Activated T-cell treated with anti-CD3 and anti-CD28 coated beads, Interleukin-2, amount 50 U/mL, for 1 hour (primary cell): ENCODE measurements at places on chromosomes 4 and X.

- DNase-seq = no peak
Measured at GRCh38 chr4:78059524-78059889, 2.4 kb downstream of the FRAS1 start.

DNA sequence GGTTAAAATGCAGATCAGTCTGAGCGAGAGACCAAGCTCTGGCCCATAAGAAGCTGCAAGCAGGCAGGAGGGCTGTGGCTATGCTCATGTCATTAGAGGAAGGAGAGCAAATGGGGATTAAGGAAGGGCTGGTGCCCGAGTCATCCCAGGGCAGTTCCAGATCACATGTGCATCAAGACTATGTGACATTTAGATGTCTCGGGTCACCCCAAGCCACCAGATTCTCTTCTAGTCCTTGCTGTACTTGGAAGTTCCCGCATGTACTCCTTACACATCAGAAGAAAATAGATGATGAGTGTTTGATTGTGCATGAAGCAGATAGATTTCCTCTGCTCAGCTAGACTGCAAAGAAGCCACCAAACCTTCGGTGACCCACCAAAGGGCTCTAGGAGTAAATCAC is 42.1 kb upstream of the KLHL34 start:
- DNase-seq = no peak

GRCh38 chr4:7626531-7626930 is 191.8 kb upstream of the PSAPL1 start:
- DNase-seq = no peak

DNA sequence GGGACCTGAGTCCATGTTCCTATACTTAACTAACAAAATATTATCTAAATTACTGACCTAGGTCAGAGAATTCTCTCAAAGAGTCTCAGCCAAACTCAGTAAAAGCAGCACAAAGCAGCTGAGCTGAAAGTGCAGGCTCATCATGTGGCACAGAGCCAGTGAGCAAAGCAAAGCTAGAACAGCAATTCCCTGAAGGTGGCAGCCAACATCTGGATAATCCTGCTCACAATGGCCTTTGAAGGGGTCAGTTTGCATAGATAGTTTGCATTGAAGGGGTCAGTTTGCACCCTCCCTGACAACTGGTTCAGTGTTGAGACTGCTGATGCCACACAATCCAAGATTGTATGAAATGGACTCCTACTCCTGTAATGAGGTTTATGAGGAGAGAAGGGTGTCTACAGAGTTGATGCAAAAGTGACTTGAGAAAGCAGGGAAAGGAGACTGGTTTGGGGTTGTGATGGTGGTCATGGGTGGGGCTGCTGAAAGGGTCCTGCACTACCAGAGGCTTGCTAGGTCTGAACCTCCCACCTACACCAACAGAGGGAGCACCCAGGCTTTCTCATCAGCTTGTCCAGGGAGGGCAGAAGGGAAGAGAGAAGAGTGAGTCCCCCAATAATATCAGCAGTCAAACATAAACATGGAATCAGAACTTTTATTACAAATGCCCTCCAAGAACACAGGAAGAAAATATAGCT is 39.7 kb downstream of the TRIM61 start:
- DNase-seq = no peak

DNA sequence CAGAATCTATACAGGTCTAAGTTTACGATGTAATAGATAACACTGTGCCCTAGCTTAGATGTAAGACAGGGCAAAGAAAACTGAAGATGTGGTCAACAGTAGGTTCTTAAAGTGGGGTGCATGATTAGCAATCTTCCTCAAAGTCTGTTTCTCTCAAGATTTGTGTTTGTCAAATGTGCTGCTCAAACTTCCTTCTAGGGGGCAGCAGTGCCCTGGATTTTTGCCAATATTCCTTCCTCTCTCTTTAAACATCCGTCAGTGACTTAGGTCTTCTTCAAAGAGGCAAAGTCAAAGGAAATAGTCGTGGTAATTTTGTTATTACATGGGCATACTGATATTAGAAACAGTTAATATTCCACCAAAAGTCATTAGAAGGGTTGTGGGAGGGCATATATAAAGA is 4.2 kb upstream of the PDHA2 start:
- DNase-seq = no peak

DNA sequence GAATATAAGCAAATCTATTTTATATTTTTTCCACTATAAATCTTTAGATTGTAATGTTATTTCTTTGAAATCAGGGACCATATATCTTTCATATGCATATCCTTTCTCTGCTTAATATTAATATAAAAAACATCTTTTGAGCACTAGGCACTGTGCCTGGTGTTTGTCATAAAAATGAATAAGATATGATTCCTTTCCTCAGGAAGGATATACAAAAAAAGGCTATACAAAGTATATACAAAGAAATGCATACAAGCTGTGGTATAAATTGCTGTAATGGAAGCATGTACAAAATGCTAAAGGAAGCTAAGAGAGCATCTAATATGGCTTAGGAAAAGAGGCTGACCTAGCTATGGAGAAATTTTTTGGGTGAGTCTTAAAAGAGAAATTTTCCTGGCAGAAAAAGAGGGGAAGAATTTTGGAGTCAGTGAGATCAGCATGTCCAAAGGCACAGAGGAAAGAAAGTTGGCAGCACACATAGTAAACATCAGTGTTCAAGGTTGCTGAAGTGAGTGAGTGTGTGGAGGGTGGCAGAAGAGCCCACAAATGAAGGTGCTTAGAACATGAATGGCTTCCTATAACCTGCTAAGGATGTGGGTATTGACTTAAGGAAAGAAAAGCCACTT is 500.0 kb downstream of the SPRY1 start:
- DNase-seq = no peak

DNA sequence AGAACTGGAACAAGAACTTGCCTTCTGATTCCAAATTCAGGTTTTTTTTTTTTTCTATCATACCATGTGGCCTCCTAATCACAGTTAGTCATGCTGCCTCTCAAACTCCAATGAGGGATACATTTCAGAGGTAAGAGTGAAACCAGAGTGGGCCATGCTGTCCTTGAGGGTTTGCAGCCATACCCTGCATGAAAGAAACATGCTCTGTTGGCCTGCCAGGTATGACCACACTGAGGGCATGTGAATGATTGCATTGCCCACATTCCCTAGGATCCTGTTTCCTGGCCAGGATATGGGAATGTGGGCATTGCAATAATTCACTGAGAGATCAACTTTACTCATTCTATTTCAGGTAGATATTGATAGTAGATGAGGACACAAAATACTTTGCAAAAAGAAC is 56.4 kb upstream of the DDIT4L start:
- DNase-seq = no peak

GRCh38 chr4:71864380-71864779 is 80.5 kb upstream of the GC start:
- no peak for DNase-seq

GRCh38 chr4:151783867-151784266 is 23.1 kb upstream of the GATB start:
- no peak for DNase-seq

- DNase-seq = no peak
Measured at GRCh38 chrX:3175659-3176438, 134.6 kb downstream of the ARSF start.

DNA sequence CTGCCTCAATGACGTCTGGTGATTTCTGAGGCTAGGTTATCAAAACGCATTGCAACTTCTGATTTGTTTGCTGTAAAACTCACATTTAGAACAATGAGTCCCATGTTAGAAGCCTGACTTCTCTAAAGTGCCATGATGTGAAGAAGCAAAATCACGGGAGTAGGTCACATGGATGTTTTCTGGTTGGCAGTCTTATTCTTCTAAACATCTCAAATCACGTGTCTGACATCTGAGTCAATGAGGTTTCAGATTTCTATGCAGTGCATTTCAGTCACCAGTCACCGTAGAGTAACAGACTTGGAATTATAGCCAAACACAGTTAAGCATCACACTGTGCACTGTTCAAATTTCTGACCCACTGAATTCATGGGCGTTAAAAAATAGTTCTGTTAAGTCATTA is 482.1 kb downstream of the TMA16 start:
- no peak for DNase-seq

GRCh38 chrX:136495043-136495442 is 2.3 kb upstream of the HTATSF1 start:
- no peak for DNase-seq

- DNase-seq = no peak
Measured at GRCh38 chr4:115113506-115114106, at the start of gene NDST4. Gene NDST4 (minus strand): TSS chr4:115113620. CDS start chr4:115077036, 36,584 bp downstream.

DNA sequence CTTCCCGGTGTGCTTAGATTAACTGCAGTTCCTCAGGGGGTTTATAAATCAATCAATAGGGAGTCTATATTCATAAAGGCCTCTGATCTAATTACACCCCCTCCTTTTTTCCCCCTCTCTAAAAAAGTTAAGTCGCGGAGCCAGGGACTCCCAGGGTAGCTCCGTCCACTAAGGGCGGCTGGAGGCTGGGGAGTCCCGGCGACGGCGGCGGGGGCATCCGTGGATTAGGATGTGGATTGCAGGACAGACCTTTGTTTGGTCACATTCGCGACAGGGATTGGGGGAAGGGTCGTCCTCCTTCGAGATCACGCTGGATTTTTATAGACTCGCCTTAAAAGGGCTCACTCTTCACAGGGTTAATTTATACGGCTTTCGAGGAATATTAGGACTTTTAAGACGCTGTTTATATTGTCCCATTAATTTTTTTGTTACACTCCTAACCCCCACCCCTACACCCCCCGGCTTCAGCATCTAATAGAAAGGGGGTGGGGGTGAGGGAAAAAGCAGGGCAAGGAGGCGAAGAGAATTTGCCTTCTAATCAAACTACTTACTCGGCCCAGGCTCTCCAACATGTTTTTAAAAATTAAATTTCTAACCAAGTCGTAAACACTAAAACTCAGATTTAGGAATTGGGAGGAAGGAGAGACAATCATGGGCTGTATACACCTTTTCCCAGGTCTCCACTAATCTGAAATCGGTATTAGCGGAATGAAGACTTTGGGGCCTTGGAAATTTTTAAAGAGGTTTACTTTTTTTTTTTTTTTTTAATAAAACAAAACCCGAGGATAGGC is 8.5 kb downstream of the PITX2 start:
- DNase-seq = no peak

DNA sequence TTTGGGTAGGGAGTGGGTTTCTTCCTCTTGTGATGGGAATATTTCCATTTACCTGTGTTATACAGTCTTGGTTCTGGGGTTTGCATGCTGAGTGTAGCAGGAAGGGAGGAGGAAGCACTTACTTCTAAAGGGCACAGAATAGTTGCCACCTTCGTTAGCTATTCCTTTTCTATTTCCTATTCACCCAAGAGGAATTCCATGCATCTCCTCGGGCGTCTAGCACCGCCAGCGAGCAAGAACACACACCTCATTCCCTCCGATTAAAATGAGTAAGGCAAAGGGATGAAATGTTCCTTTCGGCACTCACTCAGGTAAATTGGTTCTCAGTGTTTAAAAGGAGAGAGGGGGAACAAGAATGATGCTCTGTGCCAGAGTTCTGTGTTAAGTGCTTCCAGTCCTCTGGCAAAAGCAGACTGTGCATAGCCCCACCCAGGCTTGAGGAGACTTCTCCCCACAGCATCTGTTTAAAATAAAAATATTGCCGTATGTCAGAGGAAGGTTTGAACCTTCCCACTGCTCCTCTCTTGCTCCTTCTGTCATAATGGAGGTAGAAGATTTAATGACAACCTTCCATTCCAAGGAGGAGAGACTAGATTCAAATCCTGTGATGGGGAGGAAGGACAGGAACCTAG is 351.4 kb downstream of the PTTG2 start:
- no peak for DNase-seq

DNA sequence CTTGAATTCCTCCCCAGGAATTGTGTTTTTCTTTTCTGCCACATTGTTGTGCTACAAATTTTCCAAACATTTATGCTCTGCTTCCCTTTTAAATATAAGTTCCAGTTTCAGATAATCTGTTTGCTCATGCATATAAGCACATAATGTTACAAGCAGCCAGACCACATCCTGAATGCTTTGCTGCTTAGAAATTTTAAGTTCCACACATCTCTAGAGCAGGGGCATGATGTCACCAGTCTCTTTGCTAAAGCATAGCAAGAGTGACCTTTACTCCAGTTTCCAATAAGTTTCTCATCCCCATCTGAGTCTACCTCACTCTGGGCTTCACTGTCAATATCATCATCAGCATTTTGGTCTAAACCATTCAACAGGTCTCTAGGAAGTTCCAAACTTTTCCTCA is 932.5 kb downstream of the SH3BGRL start:
- no peak for DNase-seq

- DNase-seq = no peak
Measured at GRCh38 chrX:14694611-14695010, 165.3 kb downstream of the GLRA2 start.

DNA sequence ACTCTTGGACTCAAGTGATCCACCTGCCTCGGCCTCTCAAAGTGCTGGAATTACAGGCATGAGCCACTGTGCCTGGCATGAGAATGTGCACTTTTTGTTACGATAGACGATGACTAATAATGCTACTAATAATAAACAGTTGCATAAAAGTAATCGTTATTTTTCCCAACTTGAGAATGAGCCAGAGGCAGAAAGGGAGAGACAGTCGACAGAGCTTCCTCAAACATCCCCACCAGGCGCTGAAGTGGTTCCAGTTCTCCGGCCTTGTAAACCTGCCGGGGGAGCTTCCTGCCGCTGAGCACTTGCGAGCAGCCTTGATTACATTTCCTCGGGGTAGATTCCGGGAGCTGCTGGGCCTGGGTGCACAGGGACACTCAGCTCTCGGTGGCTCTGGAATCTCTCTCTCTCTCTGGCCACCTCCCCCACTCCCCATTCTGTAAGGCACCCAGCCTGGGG is 8.9 kb upstream of the HTRA3 start:
- DNase-seq = no peak

GRCh38 chr4:125789023-125789422 is 474.3 kb downstream of the FAT4 start:
- no peak for DNase-seq

GRCh38 chrX:65610481-65610880 is 57.0 kb upstream of the MSN start:
- DNase-seq = no peak

DNA sequence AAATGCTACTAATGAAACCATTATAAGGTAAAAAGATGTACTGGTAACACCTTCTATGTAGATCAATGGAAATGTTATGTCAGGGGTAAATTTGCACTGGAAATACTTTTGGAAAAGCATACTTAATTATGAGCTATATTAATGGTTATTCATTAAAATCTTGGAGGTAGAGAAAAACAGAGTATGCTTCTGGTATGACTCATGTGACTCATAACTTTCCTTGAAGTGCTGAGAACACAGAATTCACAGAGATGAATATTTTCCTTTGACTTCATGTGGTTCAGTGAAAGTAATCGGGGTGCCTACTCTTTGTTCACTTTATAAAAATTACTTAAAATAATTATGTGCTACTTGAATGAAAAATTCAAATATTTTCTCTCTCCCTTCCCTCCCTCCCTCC is 254.2 kb downstream of the KCTD8 start:
- no peak for DNase-seq
